ENCODE measurements at places on chromosomes 16 and 17.

GRCh38 chr17:16953347-16953746, 18.6 kb downstream of the TNFRSF13B start:
- no peak for DNase-seq

GRCh38 chr17:72466606-72467005, 345.8 kb downstream of the SOX9 start:
- DNase-seq = no peak

DNA sequence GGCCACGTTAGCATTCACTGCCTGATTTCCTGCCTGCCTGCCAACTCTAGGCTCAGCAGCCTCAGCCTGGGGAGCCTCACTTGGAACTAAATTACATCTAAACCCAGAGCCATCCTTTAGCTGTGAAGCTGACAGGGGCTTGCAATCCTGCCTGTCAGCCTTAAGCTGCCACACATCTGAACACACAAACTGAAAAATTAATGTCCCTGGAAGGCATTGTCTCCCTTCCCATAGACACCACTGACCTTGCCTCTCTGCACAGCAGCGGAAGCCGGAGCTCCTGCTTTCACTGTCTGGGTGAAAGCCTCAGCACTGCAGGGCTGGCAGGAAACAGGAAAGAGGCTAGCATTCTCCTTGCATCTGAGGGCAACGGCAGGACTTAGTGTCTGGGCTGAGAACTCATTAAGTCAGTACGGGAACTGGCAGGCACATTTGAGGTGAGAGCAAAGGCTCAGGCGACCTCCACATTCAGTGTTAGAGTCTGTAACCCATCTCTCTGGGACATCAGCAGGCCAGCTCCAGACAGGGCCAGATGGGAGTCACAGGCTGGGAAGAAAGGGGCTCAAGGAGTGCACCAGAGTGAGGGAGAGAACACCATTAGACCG, 452.4 kb upstream of the C16orf82 start:
- no peak for DNase-seq

DNA sequence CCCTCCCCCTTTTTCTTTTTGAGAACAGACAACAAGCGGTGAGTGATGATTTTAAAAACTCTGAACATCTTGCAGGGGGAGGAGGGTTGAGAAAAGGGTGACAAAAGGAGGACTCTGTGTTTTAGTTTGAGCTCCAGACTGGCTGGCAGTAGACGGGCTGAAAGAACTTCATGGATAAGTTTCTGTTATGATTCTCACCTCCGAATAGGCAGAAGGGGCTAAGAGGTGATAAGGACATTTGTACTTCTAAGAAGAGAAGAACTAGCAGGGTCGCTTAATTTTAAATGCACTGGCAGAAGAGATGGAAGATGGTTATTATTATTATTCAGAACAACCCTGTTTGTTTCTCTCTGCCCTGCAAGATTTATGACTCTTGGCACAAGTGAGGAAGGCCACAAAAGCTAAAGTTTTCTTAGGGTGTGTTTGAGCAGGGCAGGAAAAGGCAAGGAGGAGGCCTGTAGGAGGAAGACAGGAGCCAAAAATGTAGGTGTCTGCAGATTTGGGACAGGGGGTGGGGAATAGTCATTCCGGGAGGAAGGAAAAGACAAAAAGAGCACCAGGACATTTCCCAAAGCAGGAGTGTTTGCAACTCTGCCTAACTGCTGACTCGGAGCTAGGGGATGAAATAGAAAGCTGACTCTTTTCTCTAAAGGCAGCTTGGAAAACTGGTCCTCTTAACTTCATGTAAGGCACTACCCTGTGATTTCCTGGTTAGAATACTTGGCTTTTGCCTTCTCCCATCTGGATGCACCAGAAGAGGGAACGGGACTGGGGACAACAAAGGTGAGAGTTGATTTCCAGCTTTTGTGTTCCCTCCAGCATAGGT, 11.9 kb upstream of the HOXB2 start:
- DNase-seq = no peak

DNA sequence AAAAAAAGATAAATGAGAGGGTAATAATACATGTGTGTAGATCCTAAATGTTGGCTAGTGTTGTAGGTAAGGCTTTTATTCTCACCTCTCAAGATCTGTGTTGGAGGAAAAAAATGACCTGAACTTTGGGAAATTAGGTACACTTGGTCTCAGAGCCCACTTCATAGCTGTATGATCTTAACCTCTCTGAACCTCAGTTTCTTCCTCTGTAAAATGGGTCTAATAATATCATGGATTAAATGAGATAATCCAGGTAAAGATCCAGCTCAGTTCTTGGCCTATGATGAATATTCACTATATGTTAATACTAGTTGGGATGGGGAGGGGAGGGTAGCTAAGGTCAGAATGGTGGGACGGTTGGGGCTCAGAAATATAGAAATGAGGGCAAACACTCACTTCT, 24.3 kb upstream of the GPRC5B start:
- DNase-seq = no peak

GRCh38 chr16:88730632-88731607, 24.6 kb downstream of the CTU2 start:
- no peak for DNase-seq

- DNase-seq = no peak
Observed at GRCh38 chr17:6325741-6326140, 109.2 kb downstream of the AIPL1 start.

GRCh38 chr16:1331712-1332617, 1.5 kb upstream of the BAIAP3 start:
- DNase-seq = peak; percentile 93

DNA sequence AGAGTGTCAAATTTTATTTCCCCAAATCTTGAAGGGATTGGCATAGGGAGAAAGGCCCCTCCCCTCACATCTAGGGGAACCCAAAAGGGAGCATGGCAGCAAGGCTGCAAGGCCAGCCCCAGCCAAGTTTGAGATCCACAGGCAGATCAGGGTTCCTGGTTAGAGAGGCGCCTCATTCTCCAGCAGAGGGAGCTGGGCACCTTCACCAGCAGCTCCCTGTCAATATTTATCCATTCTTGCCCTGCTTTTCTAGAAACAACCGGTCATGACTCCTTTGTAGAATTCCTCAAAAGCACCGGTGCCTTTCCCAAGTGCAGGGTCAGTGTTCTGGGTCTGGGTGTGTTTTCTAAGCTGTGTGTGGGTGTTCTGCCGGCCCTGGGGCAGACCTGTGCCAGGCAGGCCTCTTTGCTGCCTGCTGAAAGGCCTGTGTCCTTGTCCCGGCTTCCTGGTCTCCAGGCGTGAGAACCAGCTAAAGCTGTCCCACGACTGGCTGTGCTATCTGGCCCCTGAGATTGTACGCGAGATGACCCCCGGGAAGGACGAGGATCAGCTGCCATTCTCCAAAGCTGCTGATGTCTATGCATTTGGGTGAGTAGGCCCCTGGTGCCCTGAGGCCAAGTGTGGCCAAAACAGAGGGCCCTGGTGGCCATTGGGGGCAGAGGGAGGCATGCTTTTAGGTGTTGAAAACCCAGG, 21.2 kb upstream of the LGALS9 start:
- DNase-seq = peak; percentile 57

DNA sequence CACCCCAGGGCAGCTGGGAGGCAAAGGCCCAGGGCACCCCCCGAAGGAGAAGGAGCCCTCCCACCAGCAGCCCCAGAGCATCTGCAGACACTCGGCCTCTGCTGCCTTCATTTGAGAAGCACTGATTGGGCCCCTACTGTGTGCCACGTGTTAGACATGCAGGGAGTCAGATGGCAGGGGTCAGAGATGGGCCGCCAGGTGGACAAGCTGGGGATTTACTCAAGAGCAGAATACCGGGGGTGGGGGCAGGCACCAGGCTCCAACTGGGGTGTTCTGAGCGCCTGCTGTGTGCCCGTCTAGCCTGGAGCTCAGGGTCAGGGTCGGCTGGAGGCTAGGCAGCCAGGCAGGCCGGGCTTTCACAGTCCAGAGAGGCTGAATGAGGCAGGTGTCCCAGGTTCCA, 18.7 kb downstream of the TPSG1 start:
- no peak for DNase-seq

DNA sequence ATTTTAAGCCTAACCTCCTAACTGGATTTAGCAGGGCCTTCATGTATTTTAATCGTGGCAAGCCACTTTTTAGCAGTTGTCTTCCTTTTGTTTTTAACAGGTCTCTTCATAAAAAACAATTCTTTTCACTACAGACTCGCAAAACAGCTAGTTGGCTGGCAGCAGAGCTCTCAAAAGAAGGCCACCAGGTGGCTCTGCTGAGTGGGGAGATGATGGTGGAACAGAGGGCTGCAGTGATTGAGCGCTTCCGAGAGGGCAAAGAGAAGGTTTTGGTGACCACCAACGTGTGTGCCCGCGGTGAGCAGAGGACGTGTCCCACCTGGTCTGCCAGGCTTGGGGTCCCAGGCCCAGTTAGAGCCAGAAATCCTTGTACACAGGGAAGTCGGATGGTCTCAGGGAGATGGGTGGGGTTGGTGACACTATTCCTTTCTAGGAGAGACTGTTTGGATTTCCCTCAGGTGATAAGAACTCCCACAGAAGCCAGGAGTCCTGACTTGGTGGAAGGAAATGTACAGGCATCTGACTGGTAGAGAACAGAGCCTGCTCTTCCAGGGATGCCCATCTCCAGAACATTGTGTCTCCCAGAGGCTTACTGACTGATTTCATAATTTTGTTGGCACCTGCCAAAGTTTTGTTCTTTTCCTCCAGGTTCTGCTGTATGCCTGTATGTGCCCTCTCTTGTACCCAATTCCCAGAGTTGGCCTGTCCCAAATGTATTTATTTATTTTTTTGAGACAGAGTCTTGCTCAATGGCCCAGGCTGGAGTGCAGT, 14.9 kb upstream of the DDX19A start:
- DNase-seq = no peak

- no peak for DNase-seq
Observed at GRCh38 chr17:42281571-42282096, 5.4 kb upstream of the STAT5B start.

GRCh38 chr17:74432424-74432690, 469 bp downstream of the GPRC5C start:
- DNase-seq = no peak

DNA sequence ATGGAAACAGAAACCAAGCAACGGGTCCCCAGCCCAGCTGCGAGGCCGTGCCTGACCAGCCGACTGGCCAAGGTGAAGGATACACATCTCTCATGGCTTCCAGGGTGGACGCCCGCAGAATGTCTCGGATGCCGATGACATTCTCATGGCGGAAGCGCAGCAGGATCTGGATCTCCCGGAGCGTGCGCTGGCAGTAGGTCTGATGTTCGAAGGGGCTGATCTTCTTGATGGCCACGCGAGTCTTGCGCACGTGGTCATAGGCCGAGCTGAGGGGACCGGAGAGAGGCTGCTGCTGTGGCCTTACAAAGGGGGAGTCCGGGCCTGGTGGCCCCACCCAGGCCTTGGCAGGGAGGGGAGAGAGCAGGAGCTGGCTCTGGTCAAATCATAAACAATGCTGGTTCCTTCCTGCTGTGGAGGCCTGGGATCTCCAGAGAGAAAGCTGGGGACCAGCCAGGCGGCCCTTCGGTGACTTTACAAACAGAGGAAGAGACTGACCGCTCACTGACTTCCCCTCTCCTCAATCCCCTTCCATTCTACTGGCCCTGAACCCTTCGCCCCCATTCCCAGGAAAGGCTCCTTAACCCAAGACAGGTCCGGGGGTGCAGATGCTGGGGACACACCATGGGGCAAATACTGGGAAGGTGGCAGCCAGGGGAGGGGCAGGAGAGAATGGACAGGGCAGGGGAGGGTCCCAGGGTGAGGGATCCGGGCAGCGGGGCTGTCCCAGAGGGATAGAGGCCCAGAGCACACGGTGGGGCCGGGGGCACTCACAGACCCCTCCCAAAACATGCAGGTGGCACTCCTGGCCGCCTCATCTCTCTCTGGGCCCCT, 1.1 kb downstream of the MAPK3 start:
- no peak for DNase-seq

DNA sequence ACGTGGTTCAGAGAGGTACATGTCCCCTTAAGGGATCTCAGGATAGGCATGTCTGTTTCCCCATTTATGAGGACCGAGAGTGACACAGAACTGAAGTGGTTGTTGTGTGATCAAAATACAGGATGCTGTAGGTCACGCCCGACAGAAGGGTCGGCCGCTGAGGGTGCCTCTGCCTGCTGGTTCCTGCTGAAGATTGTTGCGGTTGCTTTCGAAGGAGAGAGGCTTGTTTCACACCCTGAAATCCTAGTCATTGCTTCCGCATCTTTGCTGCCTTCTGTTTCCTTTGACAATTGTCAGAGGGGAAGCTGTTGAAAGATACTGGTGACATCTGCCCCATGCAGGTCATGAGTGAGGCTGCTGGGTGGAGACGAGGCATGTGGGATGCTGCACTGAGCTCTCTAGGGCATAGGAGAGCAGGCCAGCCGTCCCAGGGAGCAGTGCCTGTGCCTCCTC, 3.8 kb upstream of the NAT9 start:
- DNase-seq = peak; percentile 69

DNA sequence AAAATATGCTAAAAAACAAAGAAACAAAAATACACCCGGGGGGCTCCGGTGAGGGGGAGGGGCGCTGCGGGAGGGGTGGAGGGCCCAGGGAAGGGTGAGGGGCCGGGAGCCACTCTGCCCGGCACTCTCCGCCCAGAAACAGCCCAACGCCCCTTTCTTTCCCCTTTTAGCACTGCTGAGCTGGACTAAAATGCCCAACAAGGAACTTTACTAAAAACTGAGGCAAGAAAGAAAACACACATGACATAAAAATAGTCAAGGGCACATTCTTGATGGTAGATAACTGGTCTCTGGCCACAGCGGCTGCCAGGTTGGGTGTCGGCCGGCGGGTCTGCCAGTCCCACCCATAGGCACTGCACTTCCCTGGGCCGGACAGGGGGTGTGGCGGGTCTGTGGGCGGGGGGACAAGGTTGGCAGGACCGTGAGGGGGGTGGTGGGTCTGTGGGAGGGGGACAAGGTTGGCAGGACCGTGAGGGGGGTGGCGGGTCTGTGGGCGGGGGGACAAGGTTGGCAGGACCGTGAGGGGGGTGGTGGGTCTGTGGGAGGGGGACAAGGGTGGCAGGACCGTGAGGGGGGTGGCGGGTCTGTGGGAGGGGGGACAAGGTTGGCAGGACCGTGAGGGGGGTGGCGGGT, 20.9 kb downstream of the METRNL start:
- DNase-seq = no peak

GRCh38 chr16:49018259-49018931, 263.2 kb downstream of the CBLN1 start:
- DNase-seq = no peak

DNA sequence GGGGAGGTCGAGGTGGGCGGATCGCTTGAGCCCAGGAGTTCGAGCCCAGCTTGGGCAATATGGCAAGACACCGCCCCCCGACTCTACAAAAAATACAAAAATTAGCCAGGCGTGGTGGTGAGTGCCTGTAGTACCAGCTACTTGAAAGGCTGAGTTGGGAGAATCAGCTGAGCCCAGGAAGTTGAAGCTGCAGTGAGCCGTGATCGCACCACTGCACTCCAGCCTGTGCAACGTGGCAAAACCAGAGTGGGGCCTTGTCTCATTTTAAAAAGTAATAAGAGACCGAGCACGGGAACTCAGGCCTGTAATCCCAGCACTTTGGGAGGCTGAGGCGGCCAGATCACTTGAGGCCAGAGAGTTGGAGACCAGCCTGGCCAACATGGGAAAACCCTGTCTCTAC, 24.4 kb upstream of the ABCC1 start:
- no peak for DNase-seq

All from GM13976 (cell line).